Bronchial smooth muscle cell (primary cell): ENCODE measurements at places on chromosomes 4 and X. TPM values are rescaled to one million over a fixed set of nuclear protein-coding genes. Genes with fewer than 3 reads are reported as not detected.

The RAI2 gene
- 0.69 and 1.1 TPM in 2 replicates for total RNA-seq

The NEIL3 gene
- total RNA-seq = 1.3 and 2.0 TPM in 2 replicates

The RBMXL3 gene
- total RNA-seq = not detected in 2 replicates

The EGF gene
- total RNA-seq = under 0.01 and 0.26 TPM in 2 replicates

The LDB2 gene
- 191 and 428 TPM in 2 replicates for total RNA-seq

The GSX2 gene
- total RNA-seq = not detected in 2 replicates

The IBSP gene
- total RNA-seq = not detected in 2 replicates

The CT55 gene
- total RNA-seq = not detected in 2 replicates

The USP17L30 gene
- not detected in 2 replicates for total RNA-seq

The IL3RA gene
- total RNA-seq = not detected in 2 replicates
